ENCODE measurements at places on chromosomes 3 and 15.

- DNase-seq = no peak
Measured at GRCh38 chr3:52041118-52041731, 15.1 kb downstream of the DUSP7 start.

- DNase-seq = no peak
Measured at GRCh38 chr3:173762501-173762900, 365.0 kb downstream of the NLGN1 start.

GRCh38 chr3:195072916-195073564, 197.9 kb downstream of the XXYLT1 start:
- no peak for DNase-seq

DNA sequence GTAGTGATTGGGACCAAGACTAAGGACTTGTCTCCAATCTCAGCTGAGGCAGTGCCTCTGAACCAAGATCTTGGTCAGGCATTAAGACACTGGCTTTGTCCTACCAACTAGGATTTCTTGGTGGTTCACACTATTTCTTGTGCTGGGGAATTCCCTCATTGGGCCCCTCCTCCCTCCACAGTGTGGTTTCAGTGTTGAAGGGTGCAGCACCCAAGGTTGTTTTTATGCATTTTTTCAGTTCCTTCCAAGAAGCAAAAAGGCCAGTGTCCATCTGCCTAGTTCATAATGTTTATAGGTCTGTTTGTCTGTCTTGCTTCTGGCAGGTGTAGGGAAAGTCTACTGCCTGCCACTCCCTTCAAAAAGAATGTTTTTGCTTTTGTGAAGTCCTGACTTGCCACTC, 10.6 kb upstream of the ITPKA start:
- DNase-seq = no peak

DNA sequence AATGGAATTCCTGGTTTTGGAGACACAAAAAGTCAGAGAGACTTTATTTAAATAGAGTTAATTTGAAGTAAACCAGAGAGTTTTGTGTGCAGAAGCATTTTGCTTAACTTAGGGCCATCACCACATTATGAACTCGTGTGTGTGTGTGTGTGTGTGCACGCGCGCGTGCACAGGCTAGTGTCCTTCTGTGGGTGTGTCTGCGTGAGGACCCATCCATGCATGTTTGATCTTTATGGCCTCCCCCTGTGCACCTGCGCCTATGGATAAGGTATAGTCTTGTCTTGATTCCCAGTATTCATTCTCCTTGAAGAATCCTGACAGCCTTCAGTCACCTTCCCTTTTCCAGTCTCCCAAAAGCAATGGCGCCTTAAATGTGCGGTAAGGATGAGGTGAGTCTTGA, 26.0 kb downstream of the MUC20 start:
- DNase-seq = no peak

- DNase-seq = no peak
Measured at GRCh38 chr15:74829991-74830390, 3.6 kb downstream of the CPLX3 start.
